ENCODE measurements at places on chromosomes 2 and 18.

DNA sequence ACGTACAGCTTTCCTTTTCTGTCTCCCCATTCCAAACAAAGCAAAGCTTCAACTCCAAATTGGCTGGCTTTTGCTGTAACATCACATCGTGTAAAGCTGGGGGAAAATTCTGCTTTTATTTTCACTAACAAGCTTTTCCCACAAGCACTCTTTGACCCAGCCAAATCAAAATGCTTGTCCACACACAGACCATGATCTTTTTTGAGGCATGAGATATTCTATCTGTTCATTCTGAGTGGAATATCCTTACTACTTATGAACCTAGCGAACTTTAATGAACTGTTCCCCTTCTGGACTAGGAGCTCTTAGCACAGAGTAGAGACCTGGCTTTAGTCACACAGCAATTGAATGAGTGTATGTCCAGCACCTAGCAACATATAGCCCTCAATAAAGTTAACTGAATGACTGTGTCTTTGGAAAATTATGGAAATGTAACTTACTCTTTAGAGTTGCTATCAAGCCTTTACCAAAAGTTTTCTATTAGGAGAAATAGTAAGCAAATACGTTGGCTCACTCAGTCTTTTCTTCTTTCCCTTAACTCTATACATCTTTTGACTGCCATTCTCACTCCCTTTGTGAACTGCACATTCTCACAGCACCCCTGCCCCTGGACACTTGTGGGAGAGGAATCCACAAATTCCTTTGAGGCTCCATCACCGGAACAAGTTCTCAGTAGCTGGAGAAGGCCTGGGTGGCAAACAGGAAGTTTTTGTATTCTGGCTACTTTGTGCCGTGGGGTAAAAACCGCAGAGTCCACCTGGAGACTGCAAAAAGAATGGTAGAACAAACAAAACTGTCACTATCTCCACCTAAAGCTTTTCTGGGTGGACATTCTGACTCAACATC, 1.3 kb upstream of the UBE2E3 start:
- no peak for DNase-seq

- DNase-seq: no peak
These were observed 50.5 kb upstream of the DLX2 start for GRCh38 chr2:172153156-172153555.

DNA sequence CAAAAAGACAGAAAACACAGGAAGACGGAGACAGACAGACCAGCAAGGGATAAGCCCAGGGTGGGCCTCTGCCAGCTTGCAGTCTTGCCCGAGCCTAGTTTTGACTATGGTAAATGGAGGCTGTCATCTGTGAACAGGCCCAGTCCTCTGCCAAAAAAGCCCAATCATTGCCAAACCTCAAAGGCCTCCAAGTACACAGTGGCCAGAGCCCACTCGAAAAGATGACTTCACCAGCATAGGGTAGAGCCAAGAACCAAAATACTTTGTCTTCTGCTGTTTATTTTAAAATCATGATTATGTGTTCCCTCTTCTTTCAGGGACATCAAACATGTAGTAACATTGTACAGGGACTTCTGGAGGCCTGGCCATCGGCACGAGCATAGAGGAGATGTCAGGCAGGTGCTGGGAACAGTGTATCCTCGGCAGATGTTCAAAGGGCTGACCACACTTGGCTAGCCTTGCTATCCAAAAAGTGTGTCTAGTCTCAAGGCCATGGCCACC, 66.0 kb downstream of the TTC32 start:
- no peak for DNase-seq

GRCh38 chr18:65994302-65994701, 243.5 kb downstream of the CDH7 start:
- no peak for DNase-seq

GRCh38 chr2:200428961-200429665, 80.8 kb downstream of the KCTD18 start:
- DNase-seq: no peak

- no peak for DNase-seq
These were observed 54.3 kb downstream of the RNF152 start for GRCh38 chr18:61838521-61838920.

- DNase-seq: no peak
These were observed 24.5 kb downstream of the UGP2 start for GRCh38 chr2:63866009-63866709.

- no peak for DNase-seq
These were observed 33.2 kb downstream of the RALBP1 start for GRCh38 chr18:9508446-9509025.

- DNase-seq: no peak
These were observed 363.3 kb upstream of the SMIM21 start for GRCh38 chr18:75790796-75791195.

DNA sequence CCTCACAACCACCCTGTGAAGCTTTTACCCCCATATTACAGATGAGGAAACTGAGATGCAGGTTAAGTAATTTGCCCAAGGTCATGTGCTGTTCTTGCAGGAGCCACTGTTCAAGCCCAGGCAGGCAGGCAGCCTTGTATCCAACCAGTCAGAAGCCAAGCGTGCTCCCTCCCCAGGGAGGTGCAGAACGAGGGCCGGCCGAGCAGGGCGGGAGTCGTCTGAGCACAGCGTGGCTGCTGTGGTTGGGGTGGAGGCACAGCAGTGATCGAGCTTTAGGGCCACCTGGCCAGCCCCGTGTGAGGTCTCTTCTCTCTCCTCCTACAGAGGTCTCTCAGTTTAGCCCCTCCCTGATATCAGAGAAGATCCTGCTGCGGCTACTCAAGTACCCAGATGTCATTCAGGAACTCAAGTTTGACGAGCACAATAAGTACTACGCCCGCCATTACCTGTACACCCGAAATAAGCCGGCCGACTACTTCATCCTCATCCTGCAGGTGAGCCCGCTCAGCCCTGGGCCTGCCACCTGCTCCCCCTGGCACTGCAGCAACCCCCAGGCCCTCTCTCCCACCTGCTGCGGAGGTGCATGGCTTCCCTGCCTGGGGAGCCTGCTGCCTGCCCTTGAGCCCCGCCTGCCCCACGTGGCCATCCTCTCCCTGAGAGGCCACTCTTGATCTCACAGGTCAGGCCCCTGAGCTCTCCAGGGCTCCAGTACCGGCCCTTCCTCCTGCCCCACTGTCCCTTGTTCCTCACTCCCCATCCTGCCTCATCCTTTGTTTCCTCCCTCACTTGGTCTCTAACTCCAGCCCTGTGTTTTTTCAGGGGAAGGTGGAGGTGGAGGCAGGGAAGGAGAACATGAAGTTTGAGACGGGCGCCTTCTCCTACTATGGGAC, 17.1 kb upstream of the CNNM3 start:
- no peak for DNase-seq

GRCh38 chr18:48860269-48861180, 90.2 kb downstream of the SMAD7 start:
- DNase-seq: no peak

DNA sequence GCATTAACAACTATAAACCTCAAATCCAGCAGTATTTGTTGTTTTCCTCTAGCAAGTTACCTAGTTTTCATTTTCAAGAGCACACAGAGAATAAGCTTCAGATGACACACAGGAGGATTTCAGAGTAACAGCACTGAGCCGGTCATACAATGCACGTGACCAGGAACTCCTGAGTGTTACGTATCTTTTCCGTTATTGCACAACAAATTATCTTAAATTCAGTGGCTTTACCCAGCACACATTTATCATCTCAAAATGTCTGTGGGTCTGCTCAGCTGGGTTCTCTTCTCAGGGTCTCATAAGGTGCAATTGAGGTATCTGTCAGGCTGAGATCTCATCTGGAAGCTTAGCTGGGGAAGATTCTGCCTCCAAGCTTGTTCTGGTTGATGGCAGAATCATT, 379.5 kb upstream of the KLHL29 start:
- no peak for DNase-seq

GRCh38 chr2:234292205-234292961, 204.5 kb downstream of the ARL4C start:
- no peak for DNase-seq

DNA sequence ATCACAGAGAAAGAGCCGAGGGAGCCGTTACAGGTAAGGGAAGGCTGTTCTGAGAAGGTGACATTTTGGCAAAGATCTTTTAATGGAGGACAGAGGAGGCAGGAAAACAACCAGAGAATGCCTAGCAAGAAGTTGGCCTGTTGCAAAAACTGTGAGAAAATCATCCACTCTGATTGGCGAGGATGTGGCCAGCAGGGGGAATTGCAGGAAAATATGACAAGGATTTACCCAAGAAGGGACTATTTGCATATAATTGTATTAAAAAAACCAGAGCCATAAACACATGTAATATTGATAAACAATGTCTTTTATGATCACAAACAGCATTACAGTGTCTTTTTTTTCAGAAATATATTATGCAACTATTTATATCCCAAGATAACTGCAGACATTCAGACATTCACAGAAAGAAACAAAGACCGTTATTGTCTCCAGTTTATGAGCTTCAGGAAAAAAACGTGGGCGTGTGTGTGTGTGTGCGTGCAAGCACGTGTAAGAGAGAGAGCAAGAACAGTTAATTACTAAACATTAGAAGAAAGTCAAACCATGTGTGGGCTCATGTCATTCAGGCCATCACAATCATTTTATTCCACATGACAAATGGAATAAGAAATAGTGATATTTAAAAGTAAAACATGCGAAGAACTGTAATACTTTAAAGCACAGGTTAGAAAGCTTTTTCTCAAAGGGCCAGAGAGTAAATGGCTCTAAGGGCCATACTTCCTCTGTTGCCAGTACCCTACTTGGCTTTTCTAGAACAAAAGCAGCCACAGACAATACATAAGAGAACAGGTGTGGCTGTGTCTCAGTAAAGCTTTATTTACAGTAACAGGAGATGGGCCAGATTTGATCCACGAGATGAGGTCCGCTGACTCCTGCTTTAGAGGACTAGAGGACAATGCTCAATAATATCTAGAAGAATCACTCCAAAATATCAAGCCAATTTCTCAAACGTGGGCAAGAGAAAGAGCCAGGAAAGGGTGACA, 324.1 kb downstream of the DLGAP1 start:
- DNase-seq: no peak

- no peak for DNase-seq
These were observed 107.1 kb upstream of the MAPRE2 start for GRCh38 chr18:34933909-34934661.

GRCh38 chr2:204069804-204070203, 133.2 kb downstream of the ICOS start:
- no peak for DNase-seq

DNA sequence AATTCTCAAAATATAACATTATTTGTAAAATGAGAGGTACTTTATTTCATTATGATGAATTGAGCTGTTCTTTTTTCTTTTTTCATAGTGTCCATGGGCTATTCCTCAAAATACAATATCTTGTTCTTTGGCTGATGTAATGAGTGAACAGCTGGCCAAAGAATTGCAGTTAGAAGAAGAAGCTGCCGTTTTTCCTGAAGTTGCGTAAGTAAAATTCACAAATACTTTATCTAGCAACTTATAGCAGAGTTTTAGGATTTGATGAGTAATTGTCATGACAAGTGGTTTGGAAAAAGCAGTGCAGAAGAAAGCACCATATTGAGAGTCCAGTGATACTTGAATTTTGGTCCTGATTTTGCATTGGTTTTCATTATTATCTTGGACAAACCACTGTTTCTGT, 9.8 kb downstream of the RIOK3 start:
- no peak for DNase-seq

GRCh38 chr2:98685930-98686887, 44.7 kb downstream of the MGAT4A start:
- DNase-seq: no peak

DNA sequence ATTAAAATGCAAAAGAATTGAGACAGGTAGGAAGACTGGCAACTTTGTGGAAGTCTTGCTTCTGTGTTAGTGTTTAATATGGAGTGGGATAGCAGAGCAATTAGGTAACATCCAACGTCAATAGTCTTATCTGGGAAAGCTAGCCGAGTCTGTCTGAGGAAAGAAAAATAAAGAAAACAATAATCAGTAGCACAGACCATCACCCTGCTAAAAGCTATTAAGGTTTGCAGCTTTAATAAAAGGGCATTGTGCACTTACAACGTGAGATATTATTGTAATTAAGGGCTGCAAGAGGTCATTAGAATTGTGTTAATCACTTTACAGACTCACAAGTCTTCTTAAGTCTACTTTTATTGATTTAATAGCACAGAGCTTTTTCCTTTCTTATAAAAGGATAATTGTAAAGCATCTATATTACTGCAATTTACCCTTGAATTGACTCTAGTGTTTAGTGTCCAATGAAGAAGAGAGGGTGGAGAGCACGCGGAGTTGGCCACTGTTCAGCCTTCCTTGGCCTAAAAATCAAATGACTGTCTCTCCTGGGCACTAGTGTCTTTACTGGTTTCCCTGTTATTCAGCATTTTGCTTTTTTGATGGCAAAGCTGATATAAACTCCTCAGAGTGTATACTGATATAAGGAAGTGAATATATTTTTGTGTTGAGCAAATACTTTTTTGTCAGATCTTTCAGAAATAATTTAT, 2.0 kb downstream of the CDH7 start:
- DNase-seq: no peak

GRCh38 chr2:158726911-158727592, 68.1 kb upstream of the DAPL1 start:
- DNase-seq: no peak

DNA sequence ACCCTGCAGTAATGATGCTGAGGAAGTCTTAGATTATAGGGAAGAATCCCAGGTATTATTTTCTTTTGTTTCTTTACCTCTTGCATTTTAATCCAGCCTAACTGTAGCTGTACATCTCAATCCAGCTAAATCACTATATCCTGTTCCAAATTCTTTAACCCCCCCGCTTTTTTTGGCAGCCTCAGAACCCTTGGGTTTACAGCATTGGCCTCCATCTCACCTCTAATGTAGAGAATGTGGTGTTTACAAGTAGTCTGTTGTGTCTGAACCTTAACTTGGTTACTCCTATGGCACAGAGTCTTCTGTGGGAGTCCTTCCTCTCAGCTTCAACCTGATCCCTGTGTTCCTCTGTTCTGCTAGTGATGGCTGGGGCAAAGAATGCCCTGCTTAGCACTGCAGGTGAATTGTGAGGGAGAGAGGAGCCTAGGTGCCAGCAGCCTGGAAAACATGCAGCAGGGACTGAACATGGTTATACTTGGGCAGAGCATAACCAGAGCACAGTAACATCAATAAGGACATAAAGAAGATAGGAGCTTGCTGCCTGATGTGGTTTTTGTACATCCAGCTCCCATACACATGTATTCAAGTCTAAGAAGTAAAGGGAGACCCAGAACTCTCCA, 130.2 kb downstream of the FAM124B start:
- DNase-seq: no peak

DNA sequence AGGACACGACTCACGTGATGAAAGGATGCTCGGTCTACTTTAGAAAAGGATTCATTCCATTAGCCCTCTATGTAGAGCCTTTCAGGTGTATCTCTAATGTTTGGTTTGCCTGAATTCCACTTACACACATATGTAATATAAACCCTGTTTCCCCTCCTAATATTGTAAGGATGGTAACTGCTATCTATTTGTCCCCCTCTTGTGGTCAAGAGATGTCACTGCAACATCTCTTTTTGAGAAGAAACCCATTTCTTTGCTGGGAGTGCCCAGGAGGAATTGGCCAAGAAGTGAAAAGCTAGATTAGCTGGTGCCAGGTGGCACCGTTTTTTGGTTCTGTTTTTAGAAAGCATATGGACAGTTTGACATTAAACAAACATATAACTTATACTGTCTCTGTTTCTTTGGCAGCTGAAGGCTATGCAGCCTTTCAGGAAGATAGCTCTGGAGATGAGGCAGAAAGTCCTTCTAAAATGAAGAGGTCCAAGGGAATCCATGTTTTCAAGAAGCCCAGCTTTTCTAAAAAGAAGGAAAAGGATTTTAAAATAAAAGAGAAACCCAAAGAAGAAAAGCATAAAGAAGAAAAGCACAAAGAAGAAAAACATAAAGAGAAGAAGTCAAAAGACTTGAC, 41.2 kb downstream of the RALBP1 start:
- no peak for DNase-seq

Data from neural crest cell (in vitro differentiated cells).